ENCODE measurements at places on chromosomes 11 and 22.
A peak's percentile ranks its signal among the peaks of the same experiment; 100 is the strongest.

DNA sequence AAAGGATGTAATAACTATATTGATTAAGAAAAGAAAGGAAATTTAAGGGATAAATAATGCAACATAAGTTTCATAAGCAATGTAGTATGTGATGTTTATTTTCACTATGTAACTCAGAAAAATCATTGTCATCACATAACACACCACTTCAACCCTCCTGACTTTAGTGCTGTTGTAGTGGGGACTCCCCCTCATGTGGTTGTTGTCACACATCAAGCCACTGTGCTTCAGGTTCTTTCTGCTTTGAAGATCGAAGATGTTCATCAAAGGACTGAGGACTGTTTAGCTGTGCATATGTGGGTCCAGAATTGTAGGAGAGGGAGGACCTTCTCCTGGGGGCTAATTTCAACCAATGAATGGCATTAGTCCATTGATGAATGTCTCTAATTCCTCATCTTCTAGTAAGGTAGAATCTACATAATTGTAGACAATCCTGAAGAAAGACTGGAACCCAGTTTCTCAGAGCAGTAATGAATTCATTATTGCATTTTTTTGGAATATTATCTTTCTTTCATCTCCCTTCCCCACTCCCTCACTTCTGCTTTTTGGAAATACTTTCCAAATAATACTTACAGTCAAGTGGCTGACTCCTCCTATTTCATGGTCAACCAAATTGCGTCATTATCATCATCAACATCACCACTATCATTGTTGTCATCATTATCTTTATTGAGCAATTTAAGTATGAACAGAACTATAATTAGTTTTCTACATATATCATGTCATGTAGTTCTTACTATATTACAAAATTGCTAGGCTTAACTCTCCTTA, 9.8 kb upstream of the CARD16 start:
- no peak for DNase-seq

DNA sequence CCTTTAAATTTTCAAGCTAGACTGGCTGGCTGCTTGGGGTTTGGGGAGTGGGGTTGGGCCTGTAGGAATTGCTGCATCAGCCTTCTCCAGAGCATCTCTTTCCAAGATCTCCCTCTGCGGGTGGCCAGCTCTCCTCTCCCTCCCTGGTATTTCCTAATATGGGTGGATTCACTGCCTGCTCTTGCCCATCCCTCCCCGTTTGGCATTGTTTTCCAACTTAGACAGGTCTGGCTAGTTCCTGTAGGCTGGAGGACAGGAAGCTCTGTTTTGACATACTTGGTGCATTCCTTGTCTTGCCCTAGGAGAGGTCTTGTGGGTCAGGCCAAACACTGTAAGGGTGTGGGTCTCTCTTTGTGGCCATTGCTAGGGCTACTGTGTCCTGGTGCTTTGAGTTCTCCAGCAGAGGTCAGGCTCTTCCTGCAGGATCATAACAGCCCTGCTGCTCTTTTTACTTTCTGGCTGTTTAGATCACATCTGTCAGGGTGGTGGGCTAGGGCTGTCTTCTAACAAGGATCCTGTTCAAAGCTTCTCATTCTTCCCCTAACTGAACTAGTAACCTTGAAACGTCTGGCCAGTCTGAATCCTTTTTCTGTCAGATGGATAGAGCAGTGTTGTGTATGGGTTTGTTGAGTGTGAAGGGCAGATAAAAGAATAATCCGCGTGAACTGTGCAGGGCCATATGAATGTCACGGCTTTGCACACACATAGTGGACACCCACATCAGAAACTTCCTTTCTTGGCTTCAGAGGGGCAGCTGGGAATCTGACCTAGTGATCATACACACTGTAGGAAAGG, 18.3 kb upstream of the MICALL1 start:
- DNase-seq = no peak

GRCh38 chr11:66492161-66492865, 12.1 kb downstream of the DPP3 start:
- DNase-seq = no peak

- DNase-seq = no peak
These were observed 729.3 kb downstream of the NTM start for GRCh38 chr11:132099692-132100091.

GRCh38 chr11:2531277-2531986, 86.6 kb downstream of the KCNQ1 start:
- peak; percentile 72 for DNase-seq

GRCh38 chr11:122108192-122108799, 7.7 kb downstream of the BLID start:
- DNase-seq = no peak

GRCh38 chr11:120501976-120502755, 9.4 kb upstream of the GRIK4 start:
- no peak for DNase-seq

DNA sequence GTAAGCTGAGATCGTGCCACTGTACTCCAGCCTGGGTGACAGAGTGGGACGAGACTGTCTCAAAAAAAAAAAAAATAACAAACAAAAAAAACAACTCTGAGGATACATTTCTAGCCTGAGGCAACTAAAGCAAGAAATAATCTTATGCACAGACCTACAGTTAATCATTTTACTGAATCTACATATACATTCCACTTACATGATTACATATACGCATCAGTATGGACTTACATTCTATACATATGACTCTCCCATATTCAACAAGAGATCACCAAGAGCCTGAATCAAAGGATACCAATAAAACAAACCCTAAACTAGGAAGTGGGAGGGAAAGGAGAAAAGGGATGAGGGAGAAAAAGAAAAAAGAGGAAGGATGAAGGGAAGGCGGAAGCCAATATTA, 1.1 kb downstream of the ALG8 start:
- no peak for DNase-seq

GRCh38 chr11:102840018-102840417, 3.4 kb downstream of the MMP3 start:
- no peak for DNase-seq

- no peak for DNase-seq
These were observed 34.8 kb downstream of the NEU3 start for GRCh38 chr11:75023446-75024067.

DNA sequence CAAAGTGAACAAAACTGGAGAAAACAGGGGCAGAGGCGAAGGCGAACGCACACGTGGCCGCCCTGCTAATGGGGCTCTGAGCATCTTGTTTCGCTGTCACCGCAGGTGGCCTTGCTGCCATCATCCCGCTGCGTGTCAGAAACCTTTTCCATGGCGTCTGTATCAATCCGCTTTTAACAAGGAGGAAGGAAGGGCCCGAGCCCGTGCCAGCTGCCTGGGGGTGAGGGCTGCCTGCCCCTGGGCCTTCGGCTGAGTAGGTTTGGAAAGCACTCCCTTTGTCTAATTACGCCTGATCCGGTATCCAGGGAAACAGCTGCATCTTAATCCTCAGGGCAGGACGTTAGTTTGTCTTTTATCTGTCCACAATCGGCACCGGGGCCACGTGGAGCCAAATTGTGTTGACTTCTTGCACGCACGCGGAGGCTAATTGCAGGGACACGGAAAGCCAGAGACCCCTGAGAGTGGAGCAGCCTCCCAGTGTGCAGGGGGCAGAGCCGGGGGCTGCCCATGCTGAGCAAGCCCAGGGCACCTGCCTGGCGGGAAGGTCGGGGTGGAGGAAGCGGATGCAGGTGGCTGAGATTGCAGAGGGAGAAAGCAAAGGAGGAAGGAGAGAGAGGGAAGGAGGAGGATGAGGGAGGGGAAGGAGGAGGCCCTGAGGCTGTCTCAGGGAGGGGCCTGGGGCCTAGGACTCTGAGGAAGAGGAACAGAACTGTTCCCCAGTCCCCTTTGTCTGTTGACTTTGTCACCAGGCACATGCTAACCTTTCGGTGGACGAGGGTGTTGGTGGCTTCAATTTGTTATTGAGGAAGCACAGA, 19.2 kb upstream of the TH start:
- no peak for DNase-seq

DNA sequence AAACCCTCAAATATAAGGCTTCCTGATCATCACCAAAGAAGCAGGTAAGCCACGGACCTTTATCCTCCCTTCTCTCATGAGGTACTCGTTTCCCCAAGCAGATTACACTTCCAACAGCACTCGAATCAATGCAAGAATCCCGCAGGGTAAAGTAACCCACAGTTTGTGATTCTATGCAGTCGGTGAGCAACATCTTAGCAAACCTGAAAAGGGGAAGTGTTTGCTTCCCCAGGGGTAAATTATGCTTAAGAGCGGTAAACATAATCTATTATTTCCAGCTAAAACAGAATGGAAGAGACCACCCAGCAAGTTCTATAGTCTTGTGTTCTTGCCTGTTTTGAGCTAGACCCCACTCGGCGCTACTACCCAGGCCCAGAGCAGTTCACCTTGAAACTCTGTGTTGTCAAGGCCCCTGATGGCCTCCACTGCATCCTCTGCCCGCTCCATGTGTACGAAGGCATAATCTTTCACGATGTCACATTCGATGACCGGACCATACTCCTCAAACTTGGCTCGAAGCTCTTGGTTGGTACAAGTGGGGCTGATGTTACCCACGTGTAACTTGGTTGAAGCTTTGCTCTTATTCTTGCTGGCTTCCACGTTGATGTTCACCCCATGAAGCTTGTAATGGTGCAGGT, 1.3 kb downstream of the RBM4B start:
- DNase-seq = no peak

GRCh38 chr22:38824585-38824984, 19.2 kb downstream of the NPTXR start:
- DNase-seq = peak; percentile 48

- DNase-seq = no peak
These were observed 736.5 kb downstream of the DLG2 start for GRCh38 chr11:84890676-84891075.

DNA sequence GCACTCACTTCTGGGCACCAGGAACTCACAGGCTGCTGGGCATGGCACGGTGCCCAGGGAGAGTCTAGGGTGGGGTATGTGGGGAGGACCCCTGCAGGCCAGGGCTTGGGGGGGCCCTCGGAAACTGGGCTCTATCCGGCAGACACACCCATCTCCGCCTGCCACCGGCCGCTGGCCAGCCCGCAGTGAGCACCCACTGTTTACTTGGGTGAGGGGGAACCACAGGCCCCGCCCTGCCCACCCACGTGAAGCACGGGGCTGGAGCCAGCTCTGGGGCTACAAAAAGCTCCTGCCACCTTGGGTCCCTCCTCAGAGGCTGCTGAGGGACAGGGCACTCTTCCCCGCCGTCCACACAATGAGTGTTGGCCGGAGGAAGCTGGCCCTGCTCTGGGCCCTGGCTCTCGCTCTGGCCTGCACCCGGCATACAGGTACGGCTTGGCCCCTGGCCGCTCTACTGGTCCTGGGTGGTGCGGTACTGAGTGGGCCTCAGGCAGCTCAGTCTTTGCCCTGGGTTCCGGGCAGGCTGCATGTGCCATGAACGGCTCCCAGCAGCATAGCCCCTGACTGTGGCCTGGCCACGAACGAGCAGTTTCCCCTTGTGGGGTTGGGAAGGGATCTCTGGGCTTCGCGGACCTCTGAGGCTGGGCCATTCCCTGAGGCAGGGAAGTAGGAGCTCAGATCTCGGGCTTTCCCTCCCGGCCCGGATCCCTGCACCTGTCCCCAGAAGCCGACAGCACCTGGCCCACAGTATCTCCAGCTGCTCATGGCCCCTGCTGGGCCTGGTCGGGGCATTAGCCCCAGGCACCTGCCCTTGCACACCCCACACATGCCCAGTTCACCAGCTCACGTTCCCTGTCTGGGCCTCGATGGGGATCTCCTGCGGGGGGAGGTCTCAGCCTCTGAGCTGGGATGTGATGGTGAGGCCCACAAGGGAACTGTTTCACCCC, at the start of gene MUC5AC:
Gene MUC5AC (plus strand): TSS at position 309 of the 947 bp plus-strand sequence. CDS start 47 bp downstream, at position 356.
- DNase-seq = no peak

GRCh38 chr11:78981153-78981552, 406.5 kb upstream of the NARS2 start:
- no peak for DNase-seq

- no peak for DNase-seq
These were observed 12.2 kb upstream of the RHOD start for GRCh38 chr11:67044496-67044895.

DNA sequence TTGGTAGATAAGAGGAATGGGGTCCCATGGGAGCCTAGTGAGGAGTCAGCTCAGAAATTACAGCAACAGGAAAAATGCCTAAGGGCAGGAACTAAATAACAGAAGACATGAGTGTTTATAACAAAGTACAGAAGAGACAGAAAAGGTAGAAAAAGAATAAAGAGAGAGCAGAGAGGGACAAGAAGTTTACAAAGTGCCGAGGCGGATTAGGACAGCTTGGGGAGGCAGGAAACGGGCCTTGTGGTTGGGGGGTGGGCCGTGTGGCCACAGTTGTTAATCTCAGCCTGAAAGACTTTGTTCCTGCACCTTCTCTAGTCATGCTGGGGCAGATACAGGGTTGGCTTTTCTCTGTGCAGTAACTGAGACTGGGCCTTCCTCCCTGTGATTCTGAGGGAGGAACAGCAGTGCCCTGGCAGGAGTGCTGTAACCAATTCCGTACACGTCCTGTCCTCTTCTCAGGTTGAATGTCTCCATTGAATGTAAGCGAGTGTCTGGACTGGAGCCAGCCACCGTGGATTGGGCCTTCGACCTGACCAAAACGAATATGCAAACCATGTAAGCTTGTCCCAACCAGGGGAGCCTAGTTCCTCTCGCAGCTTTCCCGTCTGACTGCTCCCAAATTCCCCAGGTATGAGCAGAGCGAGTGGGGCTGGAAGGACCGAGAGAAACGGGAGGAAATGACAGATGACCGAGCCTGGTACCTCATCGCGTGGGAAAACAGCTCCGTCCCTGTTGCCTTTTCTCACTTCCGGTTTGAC, 13.2 kb downstream of the NAA40 start:
- DNase-seq = peak; percentile 34

- no peak for DNase-seq
These were observed 412 bp downstream of the FGF19 start for GRCh38 chr11:69703453-69703767.

DNA sequence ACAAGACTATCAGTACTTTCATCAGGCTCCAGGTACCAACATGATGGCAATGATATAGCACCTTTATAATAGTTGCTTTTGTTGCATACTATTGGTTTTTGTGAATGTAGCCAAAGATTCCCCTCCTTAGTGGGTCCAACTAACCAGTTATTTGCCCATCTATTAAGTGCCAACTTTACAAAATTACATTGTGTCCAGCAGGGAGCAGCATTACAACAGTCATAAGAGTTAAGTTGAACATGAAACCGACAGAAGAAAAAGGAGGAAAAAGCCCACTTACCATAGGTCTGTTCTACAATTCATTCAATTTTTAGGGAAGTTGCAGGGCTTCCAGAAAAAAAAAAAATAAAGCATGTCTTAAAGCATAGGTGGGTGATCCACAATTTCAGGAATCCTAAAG, 21.6 kb downstream of the IMMP1L start:
- DNase-seq = peak; percentile 4

- DNase-seq = no peak
These were observed 639 bp downstream of the TRIOBP start for GRCh38 chr22:37697538-37697835.

- no peak for DNase-seq
These were observed 2.2 kb upstream of the NEFH start for GRCh38 chr22:29477723-29478318.

DNA sequence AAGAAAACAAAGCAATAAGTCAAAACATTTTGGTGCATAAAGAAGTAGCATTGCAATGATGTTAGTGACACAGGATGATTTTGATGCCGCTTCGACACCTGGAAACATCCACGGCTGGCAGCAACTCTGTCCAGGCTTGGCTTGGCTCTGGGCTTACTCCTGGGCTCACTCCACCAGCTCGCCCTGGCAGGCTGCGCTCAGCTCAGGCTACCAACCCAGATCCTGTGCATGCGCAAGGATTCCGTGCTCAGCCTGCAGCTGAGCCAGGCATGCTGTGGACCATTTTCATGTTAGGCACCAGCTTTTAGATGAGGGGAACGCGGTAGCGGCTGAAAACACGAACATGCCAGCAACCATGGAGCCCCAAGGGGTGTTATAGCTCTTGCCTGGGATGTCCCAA, 66.0 kb downstream of the SLC25A17 start:
- DNase-seq = no peak

- DNase-seq = no peak
These were observed 231.1 kb downstream of the SWAP70 start for GRCh38 chr11:9895006-9895405.

All from CD4-positive, alpha-beta T cell treated with Interleukin-6 for 4 hours (primary cell).